ENCODE measurements at places on chromosomes 4 and X. TPM values are rescaled to one million over a fixed set of nuclear protein-coding genes. Genes with fewer than 3 reads are reported as not detected.

HSD17B13 gene
- not detected for total RNA-seq

FBXL5 gene
- total RNA-seq: 129 TPM

- DNase-seq: no peak
Measured at GRCh38 chr4:1763070-1763549, 30.0 kb upstream of the FGFR3 start.

- DNase-seq: no peak
Measured at GRCh38 chrX:109940411-109940810, 62.5 kb upstream of the TMEM164 start.

DNA sequence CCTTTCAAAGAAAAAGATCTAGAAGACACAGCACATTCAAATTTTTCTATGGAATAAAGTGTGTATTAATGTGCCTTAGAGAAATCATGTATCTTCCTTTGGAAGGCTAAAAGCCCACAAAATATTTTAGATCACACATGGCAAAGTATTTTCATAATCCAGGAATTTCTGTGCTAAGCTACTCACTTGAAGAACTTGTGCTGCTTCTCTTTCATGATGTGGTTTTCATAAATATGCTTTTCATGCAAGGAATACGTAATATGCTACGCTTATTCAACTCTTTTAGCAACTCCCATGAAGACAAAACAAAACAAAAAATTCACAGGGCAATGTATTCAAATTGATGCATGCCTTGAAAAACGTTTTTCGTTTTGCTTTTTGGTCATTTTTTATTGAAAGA, 125.6 kb downstream of the ARHGAP24 start:
- no peak for DNase-seq

DNA sequence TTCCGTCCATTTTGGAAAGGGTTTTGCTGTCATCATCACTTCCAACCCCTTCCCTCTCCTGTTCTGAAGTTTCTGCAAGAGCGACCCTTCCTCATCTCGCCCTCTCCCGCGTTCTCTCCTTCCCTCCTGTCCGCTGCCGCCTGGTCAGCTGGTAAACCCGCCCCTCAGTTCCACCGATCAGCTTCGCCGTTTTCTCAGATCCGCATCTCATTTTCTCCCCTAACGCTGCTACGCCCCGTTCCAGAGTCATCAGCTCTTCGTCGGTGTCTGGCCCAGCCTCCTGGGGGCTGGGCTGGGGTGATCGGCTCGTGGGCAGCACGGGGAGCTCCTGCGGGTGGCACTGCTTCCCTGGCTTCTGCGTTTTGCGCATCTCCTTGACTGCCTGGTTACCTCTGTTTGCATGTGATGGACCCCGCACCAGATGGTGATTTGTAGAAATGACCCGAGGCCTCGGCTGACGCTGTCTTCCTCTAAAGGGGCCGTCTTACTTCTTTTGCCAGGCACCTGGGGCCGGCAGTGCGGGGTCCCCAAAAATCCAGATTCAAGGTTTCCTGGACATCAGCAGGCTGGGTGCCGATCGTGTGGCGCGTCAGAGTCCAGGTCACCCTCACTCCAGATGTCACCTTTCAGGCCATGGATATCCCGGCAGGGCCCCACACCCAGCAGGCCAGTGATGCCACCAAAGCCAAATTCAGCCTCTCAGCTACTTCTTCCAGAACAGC, 13.4 kb downstream of the CTBP1 start:
- no peak for DNase-seq

IQCM gene
- 0.27 TPM for total RNA-seq

- no peak for DNase-seq
Measured at GRCh38 chrX:150005027-150005426, 66.7 kb upstream of the EOLA2 start.

UNC5C gene
- 2.2 TPM for total RNA-seq

DNA sequence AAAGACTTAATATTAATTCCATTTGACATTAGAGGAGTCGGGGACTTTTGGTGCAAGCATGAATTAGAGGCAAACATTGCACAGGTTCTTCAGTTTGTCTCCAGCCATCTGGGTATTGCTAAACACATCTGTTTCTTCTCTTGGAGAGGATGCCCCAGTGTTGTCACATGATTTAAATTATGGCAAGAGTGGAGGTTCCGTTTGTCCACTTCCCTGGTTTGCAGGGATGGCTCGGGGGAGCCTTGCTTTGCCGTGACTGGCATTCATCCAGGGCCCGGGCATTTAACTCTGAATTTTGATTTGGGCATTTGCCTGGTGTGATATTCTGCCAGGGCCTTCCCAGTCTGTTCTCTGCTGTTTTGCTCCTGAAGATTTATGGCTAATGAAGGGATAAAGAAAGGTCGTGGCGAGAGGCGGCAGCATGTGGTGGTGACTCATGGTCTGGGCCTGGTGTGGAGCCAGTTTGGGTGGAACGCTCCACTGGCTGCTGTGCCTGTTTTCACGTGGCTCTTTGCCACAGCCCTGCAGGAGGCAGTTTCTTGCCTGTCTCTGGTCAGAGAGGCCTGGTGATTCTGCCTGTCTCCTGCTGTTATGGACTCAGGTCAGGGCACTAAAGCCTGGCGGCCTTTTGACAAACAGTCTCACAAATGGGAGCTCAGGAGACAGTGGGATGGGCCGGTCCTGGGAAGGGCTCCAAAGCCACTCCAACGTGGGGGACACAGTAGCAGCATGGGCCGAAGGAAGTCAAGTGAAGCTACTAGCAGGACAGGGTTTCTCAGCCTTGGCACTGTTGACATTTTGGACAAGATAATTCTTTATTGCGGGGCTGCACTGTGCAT, 99.4 kb upstream of the PGRMC2 start:
- DNase-seq: peak; percentile 99

GRCh38 chr4:172927096-172927814, 241.4 kb upstream of the GALNT7 start:
- no peak for DNase-seq

TMPRSS11B gene
- total RNA-seq: not detected

DNA sequence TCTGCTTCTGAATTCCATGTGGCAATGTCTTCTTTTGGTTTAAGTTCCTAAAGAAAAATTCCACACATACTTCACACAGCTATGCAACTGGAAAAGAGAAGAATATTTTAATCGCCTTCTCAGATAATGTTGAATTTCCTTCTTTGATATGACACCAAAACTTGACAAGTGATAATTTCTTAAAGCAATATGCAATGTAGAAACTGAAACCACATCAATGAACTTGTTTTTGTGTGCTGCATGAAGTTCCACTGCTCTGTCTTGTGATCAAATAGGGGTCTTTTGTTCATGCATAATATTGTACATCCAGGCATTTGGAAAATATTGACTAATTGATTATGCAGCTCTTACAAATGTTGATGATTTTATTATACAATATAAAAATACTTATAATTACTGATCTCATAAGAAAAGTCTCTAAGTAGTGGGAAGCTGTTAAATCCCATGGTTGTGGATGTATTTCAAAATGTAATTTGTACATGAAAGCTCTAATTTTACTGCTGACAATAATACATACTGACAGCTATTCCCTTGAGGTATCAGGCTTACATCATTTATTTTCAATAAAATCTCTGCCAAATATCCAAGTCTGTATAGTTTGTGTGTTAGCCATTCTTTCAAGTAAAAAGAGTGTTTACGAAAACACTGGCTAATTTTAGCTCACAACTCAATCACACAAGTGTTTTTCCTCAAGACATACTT, 56.5 kb downstream of the AGA start:
- peak; percentile 23 for DNase-seq

- peak; percentile 66 for DNase-seq
Measured at GRCh38 chrX:81195712-81196111, 6.0 kb downstream of the HMGN5 start.

DNA sequence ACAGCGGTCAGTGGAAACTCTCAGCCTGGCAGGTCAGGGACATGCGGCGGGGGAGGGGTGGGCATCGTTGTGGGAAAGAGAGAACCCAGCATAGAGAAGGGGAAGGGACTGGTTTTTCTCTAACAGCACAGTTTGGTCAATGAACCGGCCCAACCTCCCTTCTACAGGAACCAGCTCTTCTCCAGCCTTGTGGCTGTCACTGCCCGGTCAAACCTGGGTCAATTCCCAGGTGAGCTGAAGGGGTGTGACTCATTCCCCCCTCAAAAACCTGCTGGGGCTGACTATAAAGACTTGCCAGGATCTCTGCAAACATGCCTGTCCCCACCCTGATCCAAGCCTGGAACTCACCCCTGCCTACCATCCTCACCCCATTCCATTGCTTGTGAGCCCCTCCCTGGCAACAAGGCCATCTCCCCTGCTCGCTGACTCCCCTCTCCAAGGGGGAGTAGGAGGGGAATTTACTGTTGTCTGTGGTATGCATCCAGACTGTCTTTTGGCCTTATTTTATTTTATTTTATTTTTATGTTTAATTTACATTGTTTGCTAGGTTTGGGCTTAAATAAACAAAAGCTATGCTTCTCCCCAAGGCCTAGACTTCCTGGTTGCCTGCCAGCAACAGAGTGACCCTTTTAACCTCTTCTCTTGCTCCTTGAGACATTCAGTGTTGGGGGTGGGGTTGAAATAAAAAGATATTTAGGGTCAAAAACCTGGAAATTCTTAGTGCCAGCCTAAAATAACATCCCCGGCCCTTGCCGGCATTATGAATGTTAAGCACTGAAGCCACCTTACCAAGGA, 49.6 kb downstream of the TSC22D3 start:
- no peak for DNase-seq

NAT8L gene
- total RNA-seq: 0.09 TPM

- peak; percentile 43 for DNase-seq
Measured at GRCh38 chr4:41160856-41161255, 53.5 kb downstream of the APBB2 start.

- no peak for DNase-seq
Measured at GRCh38 chr4:138673053-138673452, 342.5 kb upstream of the NOCT start.

DNA sequence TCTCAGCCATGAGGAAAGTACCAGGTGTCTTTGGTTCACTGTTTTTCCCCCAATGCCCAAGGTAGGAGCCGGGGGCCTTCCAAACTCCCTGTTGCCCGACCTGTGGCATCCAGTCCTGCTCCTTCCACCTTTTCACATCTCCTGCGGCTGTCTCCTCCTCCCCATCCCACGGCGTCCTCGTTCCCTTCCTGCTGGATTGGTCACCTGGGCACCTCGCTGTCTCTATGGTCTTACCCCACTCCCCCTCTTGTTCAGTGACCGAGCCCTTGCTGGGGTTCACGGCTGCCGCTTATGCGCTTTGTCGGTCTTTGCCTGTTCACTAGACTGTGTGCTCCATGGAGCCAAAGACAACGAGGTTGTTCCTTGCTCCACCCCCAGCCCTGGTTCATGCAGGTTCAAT, 188.7 kb upstream of the PSAPL1 start:
- DNase-seq: no peak

ADGRG4 gene
- not detected for total RNA-seq

- no peak for DNase-seq
Measured at GRCh38 chrX:132199941-132200340, 19.3 kb downstream of the RAP2C start.

- no peak for DNase-seq
Measured at GRCh38 chr4:2066571-2067445, 7.7 kb downstream of the NAT8L start.

GRCh38 chr4:106615410-106615945, 246.9 kb upstream of the GIMD1 start:
- DNase-seq: no peak

IL1RAPL1 gene
- 6.0 TPM for total RNA-seq

SGMS2 gene
- 144 TPM for total RNA-seq

PLP1 gene
- not detected for total RNA-seq

RHOXF2B gene
- total RNA-seq: not detected
